Fibroblast of mammary gland (primary cell): ENCODE measurements at places on chromosomes 1 and 21.

DNA sequence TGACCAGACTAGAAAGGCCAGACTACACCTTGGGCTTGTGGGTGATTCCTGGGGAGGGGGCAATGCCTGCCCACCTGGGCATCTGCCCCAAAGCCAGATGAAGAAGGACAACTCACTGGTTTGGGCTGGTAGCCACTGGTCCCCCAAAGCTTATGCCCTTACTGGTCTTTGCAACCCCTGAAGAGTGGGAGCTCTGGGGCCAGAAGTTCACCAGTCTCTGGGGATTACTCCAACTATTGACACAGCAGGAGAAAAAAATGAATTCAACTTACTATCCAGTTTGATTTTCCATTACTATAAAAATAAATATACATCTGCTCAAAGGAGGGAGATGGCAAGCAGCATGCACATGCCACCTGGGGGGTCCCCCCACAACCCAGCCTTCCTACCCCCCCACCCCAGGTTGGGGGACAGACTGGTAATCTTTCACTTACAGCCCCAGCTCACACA, 2.6 kb downstream of the AHDC1 start:
- no peak for DNase-seq

- no peak for DNase-seq
Observed at GRCh38 chr1:73310797-73311381, 887.1 kb downstream of the LRRIQ3 start.

DNA sequence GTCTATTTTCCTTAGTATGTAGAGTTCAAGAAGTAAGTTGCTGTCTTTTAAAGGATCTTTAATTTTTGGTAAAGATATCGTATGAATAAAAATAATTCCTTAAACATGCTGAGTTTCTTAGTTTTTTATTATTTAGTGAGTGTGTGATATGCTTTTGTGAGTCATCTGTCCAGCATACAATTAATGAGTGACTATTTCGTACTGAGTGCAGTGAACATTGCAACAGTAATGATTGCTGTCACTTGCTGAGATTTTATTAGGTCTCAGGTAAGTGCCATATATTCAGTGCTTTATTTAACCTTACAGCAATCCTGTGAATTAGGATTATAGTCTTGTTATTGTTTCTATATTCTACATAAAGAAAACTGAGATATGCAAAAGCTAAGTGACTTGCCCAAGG, 22.6 kb downstream of the MIGA1 start:
- no peak for DNase-seq

GRCh38 chr1:106889583-106889982, 166.9 kb upstream of the PRMT6 start:
- DNase-seq: no peak

GRCh38 chr1:3831689-3832088, 25.3 kb downstream of the CEP104 start:
- DNase-seq: peak; percentile 35

DNA sequence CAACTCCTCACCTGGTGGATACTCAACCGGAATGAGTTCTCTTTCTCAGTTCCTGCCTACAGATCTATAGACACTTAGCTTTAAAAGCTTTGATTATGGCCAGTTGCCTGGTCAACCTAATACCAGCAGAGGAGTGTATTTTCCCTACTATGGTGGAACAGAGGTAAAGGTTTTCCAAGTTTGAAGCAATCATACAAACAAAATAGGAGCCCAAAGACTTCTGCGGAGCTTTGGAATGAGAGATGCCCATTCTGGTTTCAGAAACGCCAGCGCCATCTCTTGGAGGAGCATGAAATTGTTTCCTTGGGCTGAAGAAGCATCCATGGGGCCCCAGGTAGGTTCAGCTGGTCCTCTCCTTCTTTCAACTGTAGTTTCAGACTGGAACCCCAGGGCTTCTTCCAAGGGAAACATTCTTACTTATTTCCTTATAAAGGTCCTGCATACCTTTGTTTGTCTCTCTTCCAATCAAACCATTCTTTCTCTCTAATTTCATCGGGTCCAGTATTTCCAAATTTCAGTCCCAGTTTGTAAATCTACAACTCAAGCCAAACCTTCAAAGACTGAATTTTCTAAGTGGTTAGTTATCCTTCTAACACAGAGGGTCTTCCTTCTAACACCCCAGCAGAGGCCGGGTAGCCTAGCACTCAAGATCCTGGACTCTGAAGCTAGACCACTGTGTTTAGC, 95.9 kb downstream of the KCNJ15 start:
- peak; percentile 86 for DNase-seq

- DNase-seq: no peak
Observed at GRCh38 chr1:3375245-3375644, 79.2 kb upstream of the ARHGEF16 start.

GRCh38 chr1:95073446-95073845, 695 bp upstream of the ALG14 start:
- no peak for DNase-seq

DNA sequence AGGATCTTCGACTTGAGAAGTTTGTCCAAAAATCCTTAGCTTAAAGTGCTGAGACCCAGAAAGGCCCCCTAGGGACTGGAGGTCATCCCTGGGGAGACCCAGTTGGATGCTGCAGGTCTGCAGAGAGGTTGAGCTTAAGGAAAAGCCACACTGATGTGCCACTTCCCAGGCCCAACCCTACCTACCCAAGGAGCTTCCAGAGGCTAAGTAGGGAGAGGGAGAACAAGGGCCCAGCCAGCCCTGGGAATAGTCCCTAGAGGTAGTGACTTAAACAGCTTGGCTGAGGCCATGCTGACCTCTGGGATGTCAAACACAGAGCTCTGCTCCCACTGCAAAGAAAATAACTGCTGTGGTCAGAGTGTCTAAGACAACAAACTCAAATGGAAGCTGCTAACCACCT, 693.7 kb downstream of the MATN1 start:
- no peak for DNase-seq

GRCh38 chr1:241532162-241532531, at the start of gene KMO:
Gene KMO, plus strand, starts transcription at chr1:241532378. Its CDS starts 67 bp downstream, at chr1:241532445.
- peak; percentile 25 for DNase-seq

DNA sequence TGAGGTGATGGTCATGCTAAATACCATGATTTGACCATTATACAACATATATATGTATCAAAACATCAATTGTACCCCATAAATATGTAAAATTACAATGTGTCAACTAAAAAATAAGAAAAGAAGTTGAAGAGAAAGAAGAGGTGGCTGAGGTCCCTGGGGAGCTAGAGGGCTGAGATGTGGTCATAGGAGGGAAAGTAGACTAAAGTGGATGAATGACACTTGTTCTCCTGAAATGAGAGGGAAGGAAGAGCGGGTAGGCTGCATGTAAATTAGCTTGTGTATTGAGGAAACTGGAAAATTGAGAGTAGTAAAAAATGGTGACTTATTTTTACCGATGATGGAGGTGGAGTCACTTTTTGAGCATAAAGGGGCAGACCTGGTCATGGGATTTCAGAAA, 117.0 kb downstream of the ST6GALNAC3 start:
- DNase-seq: no peak
